Muscle of back (tissue), 13 donors: ENCODE measurements at places on chromosomes 12 and 14. TPM values are rescaled to one million over a fixed set of nuclear protein-coding genes. Genes with fewer than 3 reads are reported as not detected.

GRCh38 chr12:100555722-100556121, 17.8 kb upstream of the GAS2L3 start:
- peak; percentile 59 for DNase-seq

DNA sequence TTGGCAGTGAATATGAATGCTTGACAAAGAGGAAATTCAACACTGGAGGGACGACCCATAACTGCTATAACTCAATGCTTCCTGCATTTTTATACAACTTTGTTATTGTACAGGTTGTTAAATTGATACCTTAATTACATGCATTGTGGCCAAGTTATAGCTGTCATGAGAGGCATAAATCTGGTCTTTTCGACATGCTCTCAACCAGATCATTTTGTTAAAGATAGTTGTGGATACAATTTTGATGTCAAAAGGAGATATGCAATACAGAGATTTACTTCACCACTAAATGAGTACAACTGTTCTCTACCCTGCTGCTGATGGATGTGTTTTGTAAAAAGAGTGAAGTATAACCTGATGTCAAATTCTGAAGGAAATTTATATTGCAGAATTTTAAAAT, 946.0 kb downstream of the GALC start:
- no peak for DNase-seq

DNA sequence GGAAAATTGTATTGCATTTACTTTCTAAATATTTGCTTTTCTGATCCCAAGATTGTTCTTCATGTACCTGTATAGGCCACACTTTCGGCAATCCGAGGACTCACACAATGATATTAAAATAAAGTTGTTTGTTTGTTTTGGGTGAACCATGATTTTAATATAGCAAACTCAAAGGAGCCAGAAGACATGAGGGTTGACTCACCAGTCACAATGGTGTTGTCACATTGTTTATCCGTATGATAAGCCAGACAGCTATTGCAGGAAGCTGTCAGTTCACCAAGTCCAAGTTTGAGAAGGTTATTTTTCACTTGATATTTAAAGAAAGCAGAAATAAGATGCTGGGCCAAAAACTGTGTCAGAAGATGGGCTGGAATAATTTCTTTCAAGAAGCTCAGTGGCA, 67.1 kb upstream of the CPM start:
- no peak for DNase-seq

The PLEKHG7 gene
- 1.8 TPM for polyA plus RNA-seq
